ENCODE measurements at places on chromosomes 7 and 10.
A peak's percentile ranks its signal among the peaks of the same experiment; 100 is the strongest.

GRCh38 chr10:99443500-99443899 is 13.1 kb upstream of the GOT1 start:
- DNase-seq, result no peak

DNA sequence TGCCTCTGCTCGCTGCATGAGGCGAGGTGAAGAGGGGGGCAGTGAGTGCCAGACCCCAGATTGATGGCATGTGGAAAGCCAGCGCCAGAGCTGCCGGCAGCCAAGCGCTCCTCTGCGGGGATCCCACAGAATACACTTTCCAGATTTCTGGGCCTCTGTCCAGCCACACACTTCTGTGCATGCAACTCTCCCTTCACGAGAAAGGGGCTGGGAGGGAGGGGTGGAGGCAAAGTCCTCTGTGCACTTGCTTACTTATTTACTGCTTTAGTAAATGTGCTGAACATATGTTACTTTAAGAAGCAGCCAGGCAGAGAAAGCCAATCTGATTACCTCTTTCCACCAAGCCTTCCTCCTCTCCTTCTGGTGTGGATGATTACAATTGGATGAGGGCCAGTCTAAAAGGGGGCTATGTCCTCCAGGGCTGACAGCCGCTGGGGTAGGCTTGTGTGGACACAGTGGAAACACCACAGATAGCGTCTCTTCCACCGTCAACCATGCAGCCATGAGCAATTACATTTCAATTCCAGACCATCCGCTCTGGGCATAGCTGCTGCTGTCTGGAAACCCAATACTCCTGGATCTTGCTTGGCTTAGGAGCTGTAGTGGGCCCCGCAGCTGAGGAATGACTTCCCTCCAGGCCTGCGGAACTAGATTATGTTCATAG is 322.8 kb upstream of the ANKRD30A start:
- DNase-seq, result no peak

DNA sequence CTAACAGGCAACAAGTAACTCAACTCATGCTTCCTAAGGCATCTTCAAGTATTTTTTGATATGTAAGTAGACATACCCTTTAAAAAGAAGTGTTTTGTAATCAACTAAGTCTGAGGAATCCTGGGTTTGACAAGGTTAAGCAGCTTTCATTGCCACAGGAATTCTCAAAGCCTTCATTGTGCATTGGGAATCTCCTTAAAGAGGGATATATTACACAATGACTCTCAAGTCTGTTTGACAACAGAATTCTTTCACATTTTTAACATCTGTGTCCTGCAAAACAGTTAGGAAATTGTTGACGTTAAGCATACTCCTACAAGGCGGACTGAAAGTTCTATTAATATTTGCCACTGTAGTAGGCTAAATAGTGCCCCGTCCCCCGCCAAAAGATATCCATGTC is 71.4 kb downstream of the SGMS1 start:
- no peak for DNase-seq

DNA sequence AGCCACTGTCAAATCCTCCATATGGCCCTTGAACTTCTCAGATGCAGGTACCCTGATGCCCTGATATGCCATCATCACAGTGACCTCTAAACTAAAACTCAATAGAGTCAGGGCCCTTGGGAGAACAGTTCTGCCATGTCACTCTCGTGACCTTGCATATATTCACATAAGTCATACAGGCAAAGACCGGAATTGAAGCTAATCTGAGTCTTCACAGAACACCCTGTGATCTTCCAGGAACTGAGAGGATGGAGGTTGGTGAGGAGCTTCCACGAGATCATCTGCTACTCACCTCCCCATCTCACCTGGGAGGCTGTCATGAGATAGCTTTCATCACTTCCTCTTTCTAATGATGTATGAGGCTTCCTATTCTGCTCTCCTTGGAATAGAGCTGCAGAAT is 228.7 kb upstream of the CCDC6 start:
- DNase-seq, result no peak

- DNase-seq, result no peak
Observed at GRCh38 chr10:19970256-19970655, 154.0 kb downstream of the PLXDC2 start.

- DNase-seq, result no peak
Observed at GRCh38 chr10:18699849-18700840, 40.9 kb downstream of the ARL5B start.

DNA sequence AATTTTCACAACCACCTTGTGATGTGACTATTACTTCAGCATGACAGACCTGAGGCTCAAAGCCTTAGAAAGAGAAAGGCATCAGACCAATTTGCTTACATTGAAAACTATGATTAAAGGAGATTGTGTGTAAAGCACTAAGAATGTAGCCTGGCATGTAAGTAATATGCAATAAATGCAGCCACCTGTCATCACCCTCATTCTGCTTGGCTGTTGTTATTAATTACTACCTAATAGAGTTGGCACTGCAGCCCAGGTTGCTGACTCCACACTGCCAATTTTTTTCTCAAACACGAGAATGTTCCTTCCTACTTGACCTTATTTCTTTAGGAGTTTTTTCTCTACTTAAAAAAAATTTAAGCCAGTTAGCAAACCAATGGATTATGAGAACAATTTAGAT is 61.2 kb upstream of the NPVF start:
- DNase-seq, result no peak

DNA sequence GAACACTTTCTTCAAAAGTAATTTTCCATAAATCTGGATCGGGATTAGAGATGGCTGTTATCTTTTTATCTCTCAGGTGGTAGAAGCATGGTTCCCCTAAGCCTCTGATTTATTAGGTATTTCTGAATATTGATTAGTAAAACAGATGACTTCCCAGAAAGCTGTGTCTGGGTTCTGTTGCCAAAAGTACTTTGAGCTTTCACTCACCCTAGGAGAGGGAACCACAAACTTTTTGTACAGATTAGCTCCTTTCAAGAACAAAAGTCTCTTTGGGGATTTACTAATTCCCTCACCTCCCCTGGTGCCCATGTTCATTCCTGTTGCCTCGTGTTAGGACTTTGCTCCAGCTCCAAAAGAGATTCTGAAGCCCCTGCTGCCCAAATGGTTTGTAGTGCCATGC is 46.7 kb upstream of the STRIP2 start:
- no peak for DNase-seq

- no peak for DNase-seq
Observed at GRCh38 chr10:115402699-115403098, 309.5 kb downstream of the ATRNL1 start.

- no peak for DNase-seq
Observed at GRCh38 chr10:48241332-48241731, 33.2 kb downstream of the FRMPD2 start.

DNA sequence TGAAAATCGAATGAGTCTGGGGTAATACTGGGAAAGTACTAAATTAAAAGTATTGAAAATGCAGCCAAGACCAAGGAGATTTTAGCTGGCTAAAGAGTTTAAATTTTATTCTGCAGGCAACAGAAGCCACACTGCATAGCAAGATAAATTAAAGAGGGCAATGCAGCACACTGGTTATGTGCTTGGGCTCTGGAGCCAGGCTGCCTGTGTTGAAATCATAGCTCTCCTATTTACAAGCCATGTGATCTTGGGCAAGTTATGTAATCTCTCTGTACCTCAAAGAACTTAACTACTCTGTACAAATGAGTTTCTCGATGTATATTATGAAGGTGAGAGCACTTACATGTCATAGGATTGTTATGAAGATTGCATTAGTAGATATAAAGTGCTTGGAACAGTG is 9.9 kb downstream of the SLC25A13 start:
- DNase-seq, result no peak

- no peak for DNase-seq
Observed at GRCh38 chr7:81503771-81504170, 266.1 kb downstream of the HGF start.

DNA sequence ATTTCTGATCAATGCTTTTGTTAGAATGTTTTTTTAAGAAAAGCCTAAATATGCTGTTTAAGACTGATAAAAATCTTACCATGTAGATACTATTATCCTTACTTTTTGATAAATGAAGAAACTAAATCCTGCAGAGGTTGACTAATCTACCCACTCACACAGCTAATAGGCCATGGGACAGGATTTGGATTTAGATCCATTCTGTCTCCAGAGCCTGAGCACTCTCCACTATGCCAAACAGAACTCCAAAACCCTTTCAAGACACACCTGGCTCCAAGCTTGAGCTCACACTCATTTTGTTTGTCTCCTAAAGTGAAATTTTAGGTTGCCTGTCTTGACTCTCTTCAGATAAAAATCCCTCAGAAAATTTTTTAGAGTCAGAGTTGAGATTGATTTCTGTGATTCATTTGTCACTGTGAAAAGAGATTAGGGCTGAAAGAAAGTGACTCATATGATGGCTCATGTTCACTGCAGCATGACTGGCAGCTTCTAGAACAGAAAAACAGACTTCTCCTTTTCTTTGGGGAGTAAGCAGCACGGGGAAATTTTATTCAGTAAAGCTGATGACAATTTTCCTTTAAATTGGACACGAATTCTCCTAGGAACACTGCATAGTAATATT is 132.3 kb upstream of the POT1 start:
- no peak for DNase-seq

- no peak for DNase-seq
Observed at GRCh38 chr10:32388258-32389027, 41.5 kb upstream of the EPC1 start.

DNA sequence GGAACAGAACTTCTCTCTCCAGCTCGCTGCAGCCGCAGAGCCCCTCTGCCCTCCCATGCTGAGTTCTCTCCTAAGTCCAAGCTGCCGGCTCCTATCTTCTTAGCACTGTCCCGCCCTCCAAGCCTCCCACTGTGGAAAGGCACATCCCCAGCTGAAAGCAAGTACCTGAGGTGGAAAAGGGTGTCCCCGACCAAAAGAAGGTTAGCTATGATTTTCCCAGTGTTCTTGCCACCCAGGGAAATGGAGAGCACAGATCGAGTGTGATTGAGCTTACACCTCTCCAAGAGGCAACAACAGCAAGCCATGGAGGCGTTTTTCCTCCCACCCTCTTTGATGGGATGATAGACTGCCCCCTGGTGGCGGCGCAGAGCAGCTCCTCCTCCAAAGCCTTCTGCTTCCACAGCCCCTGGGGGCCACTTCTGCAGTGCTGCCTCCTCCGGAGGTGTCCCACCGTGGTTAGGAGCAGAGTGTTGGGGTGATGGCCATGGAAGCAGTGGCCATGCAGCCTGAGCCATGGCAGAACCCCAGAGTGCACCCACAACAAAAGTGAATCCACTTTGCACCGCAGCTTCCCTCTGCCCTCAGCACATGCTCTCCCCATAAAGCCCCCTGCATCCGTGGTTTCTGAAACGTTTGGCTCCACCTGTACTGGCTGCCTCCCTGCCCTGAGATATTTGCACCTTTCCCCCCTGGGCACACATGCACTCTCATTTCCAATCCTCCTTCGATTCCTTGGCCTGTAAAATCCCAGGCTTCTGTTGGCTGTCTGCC is 143.1 kb upstream of the STK17A start:
- peak; percentile 24 for DNase-seq

DNA sequence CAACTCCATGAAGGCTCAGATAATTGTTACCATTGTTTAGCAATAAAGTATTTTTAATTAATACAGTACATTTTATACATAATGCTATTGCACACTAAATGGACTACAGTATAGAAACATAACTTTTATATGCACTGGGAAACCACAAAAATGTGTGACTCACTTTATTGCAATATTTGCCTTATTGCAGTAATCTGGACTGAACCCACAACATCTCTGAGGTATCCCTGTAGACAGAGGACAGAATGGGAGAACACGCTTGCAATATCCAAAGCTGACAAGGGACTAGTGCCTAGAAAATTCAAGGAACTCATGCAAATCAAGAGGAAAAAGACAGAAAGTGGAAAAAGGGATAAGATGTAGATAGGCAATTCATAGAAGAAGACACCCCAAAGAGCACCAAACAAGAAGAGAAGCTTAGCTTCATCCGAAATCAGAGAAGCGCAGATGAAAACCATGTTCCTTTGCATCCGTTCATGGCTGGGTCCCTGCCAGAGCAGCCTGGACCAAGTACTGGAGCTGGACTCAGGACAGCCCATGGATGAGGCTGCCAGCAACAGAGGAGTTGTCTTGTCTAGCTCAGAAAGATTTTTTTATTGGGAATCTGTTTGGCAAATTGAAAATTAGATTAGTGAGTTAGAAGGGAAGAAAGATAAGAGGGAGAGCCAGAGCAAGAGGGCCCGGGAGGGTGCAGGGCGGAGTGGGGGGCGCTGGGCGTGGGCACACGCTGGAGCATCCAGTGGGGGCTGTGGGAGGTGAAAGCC is 16.0 kb upstream of the GALNTL5 start:
- DNase-seq, result no peak

GRCh38 chr7:22082553-22082885 is 136.8 kb upstream of the CDCA7L start:
- no peak for DNase-seq

- no peak for DNase-seq
Observed at GRCh38 chr7:29763266-29763665, 43.0 kb upstream of the WIPF3 start.

- no peak for DNase-seq
Observed at GRCh38 chr7:34061149-34061548, 155.8 kb downstream of the BMPER start.

DNA sequence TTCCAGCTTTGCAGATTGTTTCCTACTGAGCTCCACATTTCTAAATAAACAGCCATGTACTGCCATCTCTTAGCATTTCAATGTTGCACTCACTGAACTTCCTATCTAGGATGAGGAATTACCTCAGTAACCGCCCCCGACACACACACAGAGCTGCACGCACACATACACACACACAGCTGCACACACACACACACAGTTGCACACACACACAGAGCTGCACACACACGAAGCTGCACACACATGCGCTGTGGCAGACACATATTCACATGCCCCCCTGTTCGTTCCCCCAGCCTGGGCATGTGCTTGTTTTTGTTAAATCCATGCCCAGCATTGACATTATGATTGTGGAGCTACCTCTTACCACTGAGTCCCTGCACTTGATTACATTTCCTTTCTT is 39.6 kb upstream of the CNPY1 start:
- DNase-seq, result no peak

DNA sequence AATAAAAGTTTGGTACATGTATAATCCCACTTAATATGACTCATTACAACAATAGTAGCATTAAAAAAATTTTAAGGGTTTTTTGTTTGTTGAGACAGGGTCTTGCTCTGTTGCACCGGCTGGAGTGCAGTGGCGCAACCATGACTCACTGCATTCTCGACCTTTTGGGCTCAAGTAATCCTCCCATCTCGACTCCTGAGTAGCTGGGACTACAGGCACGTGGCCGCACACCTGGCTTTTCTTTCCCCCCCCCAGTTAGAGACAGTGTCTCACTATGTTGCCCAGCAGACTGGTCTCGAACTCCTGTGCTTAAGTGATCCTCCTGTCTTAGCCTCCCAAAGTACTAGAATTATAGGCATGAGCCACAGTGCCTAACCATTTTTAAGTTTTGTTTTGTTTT is 40.7 kb downstream of the KMT2C start:
- no peak for DNase-seq

Data from activated T-cell treated with anti-CD3 and anti-CD28 coated beads for 24 hours (primary cell).